Renal pelvis (tissue), 12 donors: ENCODE measurements at places on chromosomes 7 and 10.

DNA sequence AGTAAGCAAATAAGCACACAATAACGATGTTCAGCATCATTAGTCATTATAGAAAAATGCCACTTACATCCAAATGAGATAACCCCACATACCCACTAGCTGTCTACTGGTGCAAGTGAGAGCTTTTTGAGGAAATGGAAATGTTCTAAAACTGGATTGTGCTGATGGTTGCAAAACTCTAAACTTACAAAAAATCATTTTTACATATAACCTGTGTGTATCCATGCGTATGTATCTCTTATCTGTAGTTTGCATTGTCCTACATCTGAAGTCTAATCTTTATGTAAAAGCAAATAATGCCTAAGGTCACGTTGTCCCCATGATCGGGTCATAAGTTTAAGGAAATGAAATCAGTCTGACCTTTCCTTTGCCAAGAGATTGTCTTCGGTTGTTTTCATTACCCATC, 81.6 kb upstream of the DNAJB6 start:
- no peak for DNase-seq

DNA sequence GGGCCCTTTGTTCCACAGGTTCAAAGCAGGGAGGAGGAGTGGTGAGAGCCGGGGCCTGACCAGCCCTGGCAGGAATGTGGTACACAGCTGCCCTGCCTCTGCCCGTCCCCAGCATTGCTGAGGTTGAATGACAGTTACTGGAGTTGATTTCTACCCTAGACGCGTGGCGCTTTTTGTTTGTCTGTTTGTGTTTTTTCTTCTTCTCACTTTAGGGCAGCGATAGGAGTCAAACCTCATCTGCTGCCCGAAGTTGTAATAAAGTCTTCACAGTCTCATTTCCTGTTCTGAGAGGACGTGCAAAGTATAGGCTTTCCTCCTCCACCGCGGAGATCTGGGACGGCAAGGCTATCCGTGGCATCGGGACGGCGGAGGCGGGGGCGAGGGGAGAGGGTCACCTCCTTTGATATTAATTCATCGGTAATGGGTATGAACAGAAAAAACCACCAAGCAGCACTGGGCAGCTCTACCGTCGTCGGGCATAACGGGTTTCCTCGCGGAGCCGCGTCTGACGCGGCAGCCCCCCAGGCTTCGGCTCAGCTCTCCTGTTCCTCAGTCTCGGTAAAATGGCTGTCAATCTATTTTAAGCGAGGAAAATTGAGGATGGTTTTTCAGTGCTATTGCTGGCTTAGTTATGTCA, 160.8 kb downstream of the LRMDA start:
- DNase-seq: no peak

GRCh38 chr7:28520074-28521015, 108.0 kb downstream of the CREB5 start:
- no peak for DNase-seq

DNA sequence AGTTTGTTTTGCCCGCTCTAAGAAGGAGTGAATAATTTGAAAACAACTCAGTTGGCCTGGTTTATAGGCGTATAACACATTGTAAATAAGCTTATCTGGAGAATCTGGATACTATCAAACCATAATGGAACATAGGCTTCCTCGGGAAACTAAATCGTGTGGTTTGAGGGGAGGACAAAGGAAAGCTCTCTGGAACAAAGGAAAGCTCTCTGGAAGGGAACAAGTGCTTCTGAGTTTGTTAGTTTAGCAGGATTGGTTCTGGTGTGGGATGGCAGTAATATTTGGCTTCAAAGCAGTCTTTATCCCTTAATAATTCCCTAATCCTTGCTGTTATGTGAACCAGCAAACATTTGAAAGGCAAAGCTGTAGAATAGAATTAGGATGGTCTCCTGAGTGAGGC, 15.0 kb upstream of the SLK start:
- DNase-seq: no peak
